Occipital lobe (tissue), 3 donors: ENCODE measurements at places on chromosomes 12 and 14. TPM values are rescaled to one million over a fixed set of nuclear protein-coding genes. Genes with fewer than 3 reads are reported as not detected.

GRCh38 chr12:104792570-104792969, 165.5 kb downstream of the SLC41A2 start:
- no peak for DNase-seq

GRCh38 chr14:59238216-59238615, 49.7 kb downstream of the DAAM1 start:
- no peak for DNase-seq

- DNase-seq: no peak
These were observed 246.0 kb upstream of the DAAM1 start for GRCh38 chr14:58942516-58942915.

GRCh38 chr14:98582276-98582675, 689.7 kb downstream of the BCL11B start:
- DNase-seq: no peak

- no peak for DNase-seq
These were observed 14.4 kb downstream of the SLIRP start for GRCh38 chr14:77722301-77722700.

- no peak for DNase-seq
These were observed 354.4 kb downstream of the NAV3 start for GRCh38 chr12:78185109-78185508.

GRCh38 chr12:90562671-90563070, 392.3 kb downstream of the CCER1 start:
- no peak for DNase-seq

DNA sequence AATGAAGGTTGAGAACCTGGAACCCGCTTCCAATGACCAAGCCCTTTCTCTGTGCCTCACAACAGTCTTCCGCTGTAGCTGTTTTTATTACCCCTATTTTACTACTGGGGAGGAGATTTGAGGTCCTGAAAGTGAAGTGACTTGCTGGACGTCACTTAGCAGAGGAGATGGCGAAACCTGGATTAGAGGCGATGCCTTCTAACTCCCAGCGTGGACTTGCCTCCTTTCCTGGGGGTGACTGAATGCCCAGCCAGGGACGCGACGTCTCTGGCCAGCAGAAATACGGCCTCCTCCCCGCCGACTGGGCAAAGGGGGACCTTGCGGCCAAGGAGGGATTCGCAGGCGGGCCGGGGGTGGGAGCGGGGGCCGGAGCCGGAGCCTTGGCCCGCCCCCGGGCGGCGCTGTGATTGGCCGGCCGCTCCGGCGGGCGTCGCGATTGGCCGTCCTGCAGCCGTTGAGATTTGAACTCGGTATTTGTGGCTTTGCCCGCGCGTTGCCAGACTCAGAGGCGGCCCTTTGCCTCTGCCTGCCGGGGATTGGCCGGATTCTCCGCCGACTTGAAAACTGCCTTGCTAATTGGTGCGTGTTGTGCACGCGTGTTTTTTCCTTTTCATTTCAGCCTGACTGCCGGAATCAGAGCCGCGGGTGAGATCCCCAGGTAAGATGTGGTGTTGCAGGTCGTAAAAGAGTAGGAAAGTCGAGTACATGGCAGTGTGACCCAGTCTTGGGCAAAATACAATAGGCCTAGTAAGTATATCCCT, at the start of gene NCAPD2:
NCAPD2 (plus strand) TSS at position 606 of the 761 bp plus-strand sequence. CDS start 997 bp downstream, outside the sequence.
- peak; percentile 96 for DNase-seq

DNA sequence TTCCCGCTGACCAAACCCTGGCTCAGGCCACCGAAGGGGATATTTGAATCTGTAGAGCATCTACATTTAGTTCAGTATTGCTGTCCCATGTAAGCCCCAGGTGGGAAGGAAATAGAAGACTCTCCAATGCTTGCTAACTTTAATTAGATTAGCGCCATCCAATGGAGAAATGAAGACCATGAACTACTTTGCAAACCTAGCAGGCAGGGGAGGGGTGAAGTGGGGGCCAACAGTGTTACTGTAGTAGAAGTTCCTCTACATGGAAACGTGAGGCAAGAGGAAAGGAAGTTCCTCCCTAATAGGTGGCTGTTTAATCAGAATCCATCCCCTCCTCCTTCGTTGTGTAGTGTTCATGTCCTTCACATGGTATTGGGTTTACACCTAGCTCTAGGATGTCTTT, 9.3 kb upstream of the DENND5B start:
- no peak for DNase-seq

GRCh38 chr14:105200074-105200473, 19.0 kb upstream of the NUDT14 start:
- no peak for DNase-seq

DNA sequence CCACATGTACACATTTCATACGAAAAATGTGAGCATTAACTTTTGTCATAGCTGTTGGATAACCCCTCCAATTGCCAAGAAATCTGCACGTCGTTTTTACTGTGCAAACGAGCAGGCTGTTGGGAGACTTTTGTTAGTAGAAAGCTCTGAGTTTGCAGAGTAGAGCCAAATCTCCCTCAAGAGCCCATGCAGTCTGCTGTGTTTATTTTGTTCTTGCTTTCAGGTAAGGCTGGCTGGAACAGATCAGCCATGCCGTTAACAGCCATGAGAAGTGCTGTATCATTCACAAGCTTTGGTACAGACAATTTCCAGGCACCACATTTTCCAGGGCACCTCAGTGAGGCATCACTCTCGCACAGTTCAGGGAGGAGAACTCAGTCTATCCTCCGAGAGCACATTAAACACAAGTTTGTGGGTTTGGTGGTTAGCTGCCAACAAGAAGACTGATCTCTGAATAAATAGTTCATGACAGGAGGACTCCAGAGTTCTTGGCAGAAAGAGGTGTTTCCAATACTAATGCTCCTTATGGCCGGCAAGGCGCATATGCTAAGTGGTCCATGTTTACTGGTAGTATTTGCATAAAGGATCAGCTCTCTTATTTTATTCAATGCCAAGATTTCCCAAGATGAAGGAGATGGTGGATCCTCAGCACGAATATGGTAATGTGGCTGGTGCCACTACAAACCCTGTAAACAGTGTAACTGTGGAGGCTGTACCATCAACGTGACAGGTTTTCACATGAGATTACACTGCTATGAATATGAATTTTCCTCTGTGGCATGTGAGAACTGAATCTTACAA, 30.3 kb upstream of the PELI2 start:
- no peak for DNase-seq

GRCh38 chr12:46693518-46693917, 132.3 kb downstream of the SLC38A4 start:
- DNase-seq: no peak

GRCh38 chr14:77590845-77591485, 25.5 kb downstream of the SPTLC2 start:
- no peak for DNase-seq

DNA sequence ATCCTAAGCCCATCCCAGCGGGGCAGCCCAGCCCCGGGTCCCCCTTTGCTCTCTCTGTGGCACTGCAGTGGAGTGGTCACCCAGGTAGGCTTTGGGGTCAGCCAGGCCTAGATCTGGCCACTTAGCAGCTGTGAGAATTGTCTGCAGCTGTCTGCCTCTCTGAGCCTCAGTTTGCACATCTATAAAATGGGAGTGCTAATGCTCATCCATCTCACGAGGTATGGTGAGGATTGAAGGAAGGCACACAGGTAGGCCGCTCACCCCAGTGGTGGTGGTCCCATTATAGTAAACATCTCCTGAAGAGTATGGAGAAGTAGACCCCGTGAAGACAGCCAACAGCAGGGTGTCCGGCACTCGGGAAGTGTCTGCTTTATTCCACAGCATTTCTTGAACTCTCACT, 9.2 kb downstream of the FOXN4 start:
- DNase-seq: no peak

- no peak for DNase-seq
These were observed 78.0 kb downstream of the IFNG start for GRCh38 chr12:68081561-68081960.

- no peak for DNase-seq
These were observed 173.1 kb downstream of the DUSP6 start for GRCh38 chr12:89179245-89179644.

- DNase-seq: no peak
These were observed 120.4 kb upstream of the TMCC3 start for GRCh38 chr12:94770791-94771190.

DNA sequence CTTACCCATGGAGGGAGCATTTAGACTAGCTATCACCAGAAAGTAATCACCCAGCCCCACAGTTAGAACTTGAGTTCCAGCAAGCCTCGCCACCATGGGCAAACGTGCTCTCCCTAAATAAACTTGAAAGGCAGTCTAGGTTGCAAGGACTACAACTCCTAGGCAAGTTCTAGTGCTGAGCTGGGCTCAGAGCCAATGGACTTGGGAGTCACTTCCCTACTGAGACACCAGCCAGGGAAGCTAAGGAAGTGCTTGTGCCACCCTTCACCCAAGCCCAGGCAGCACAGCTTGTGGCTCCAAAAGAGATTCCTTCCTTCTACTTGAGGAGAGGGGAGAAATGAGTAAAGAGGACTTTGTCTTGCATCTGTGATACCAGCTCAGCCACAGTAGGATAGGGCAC, 57.9 kb downstream of the SLCO1A2 start:
- no peak for DNase-seq

DNA sequence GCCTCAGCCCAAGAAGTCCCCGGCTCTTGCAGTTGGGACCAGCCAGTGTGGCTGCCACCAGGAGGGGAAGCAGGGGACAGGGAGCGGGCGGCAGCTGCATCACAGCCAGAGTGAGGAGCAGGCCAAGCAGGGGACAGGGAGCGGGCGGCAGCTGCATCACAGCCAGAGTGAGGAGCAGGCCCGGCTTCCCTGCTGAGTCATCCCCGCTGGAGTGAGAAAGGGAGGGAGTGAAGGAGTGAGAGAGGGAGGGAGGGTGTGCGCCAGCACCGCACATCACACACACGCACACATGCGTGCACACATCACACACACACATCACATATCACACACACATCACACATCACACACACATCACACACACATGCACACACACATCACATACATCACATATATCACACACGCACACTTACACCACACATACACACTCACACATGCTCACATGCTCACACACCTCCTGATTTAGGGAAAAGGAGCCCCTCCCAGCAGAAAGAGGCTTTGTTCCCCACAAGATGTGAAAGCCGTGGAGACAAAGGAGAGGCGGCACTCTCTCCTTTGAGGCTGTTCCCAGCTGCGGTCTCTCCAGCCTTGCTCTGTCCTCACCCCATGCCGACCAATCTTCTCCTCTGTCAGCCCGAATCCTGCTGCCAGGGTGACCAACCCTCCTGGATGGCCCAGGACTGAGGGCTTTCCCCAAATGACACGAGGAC, 16.7 kb upstream of the ZDHHC22 start:
- DNase-seq: peak; percentile 87

GRCh38 chr14:82642425-82642824, 1108.8 kb upstream of the SEL1L start:
- DNase-seq: no peak

GRCh38 chr12:21694660-21695059, 37.0 kb upstream of the LDHB start:
- no peak for DNase-seq

DNA sequence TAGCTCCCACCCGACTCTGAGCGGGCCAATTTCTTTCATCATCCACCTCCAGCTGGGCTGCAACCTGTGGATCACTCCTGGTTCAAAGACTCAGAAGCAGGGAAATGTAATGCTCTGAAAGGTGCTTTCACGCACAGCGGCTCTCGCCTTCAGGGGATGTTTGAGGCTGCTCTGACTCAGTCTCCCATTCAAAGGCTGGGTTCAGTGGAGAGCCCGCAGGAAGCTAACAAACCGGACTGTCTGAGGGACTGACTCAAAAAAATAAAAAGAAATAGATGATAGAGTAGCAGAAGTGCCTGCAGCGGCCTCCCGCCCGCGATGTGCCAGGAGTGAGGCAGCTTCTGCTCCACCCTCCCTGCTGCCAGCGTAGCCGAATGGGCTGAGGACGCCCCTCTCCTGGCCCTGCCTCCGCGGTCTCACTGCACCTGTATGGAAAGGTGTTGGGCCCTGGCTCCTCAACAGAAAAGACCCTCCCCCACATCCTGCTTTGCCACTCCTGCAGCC, 98.0 kb downstream of the GCH1 start:
- DNase-seq: no peak

DNA sequence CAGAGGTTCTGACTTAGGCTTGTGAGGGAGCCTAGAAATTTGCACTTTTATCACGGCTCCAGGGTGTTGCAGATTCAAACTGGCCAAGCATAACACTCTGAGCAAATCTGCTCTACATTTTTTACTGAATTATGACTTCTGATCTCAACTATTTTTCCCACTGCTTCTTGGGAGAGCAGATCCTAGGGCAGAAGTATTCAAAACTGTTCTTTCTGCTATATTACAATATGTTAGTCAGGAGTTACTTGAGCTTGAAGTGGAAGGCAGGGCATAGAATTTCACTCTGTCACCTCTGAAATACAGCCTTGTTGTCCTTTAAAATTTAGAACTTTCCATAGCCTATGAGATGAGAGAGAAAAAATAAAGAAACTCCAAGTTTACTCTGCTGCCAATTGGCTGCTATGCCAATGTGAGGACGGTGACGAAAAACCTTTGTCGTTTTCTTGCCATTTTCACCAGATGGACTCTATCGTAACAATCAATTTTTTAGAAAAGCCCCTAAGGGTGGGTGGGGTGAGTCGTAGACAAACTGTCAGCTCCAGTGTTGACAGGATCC, 16.4 kb upstream of the KERA start:
- DNase-seq: no peak

DNA sequence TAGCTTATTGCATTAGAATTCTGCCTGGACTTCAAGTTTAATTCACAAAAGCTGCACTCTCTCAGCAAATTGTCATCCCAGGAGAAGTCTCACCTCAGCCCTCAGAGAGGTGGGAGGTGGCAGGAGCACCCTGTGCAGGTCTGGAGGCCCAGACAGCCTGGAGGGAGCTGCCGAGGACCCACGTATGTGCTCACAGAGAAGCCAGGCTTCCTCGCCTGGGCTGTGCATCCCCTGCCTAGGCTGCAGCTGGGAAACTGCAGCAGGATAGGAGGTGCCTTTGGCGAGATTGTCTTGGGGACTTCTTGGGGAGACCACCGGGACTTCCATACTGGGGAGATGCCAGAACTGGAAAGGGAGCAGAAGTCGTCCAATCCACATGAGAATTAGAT, 8.8 kb downstream of the CPNE6 start:
- no peak for DNase-seq

- no peak for DNase-seq
These were observed 17.4 kb downstream of the LRP6 start for GRCh38 chr12:12249216-12250050.

DNA sequence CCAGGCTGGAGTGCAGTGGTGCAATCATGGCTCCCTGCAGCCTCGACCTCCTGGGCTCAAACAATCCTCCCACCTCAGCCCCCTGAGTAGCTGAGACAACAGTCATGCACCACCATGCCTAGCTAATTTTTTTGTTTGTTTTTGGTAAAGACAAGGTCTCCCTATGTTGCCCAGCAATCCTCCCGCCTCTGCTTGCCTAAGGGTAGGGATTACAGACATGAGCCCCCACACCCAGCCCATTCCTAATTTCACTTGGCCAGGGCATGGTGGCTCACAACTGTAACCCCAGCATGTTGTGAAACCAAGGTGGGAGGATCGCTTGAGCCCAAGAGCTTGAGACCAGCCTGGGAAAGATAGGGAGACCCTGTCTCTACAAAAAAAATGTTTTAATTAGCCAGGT, 9.1 kb downstream of the DAD1 start:
- no peak for DNase-seq

- DNase-seq: peak; percentile 19
These were observed 118.4 kb upstream of the NCOR2 start for GRCh38 chr12:124685689-124686369.

GRCh38 chr12:131785763-131786330, 42.3 kb upstream of the MMP17 start:
- no peak for DNase-seq

The KERA gene
- total RNA-seq: 3.0 TPM

The C12orf42 gene
- 2.3 TPM for total RNA-seq

The POLE2 gene
- 12.0 TPM for total RNA-seq

The SLCO1C1 gene
- 32.9 TPM for total RNA-seq

The PRH2 gene
- total RNA-seq: 0.62 TPM

The SOAT2 gene
- not detected for total RNA-seq

The CIROP gene
- total RNA-seq: not detected

The CCDC85C gene
- total RNA-seq: 9.7 TPM

The ADAM21 gene
- 0.16 TPM for total RNA-seq
